ENCODE measurements at places on chromosomes 5 and 9.

GRCh38 chr5:168269937-168270330, 21.5 kb upstream of the WWC1 start:
- DNase-seq, result peak; percentile 28

GRCh38 chr5:143182106-143182505, 221.4 kb downstream of the NR3C1 start:
- DNase-seq, result no peak

- no peak for DNase-seq
Measured at GRCh38 chr5:58852566-58852965, 269.7 kb downstream of the RAB3C start.

GRCh38 chr5:56625541-56625940, 189.8 kb upstream of the MAP3K1 start:
- DNase-seq, result no peak

DNA sequence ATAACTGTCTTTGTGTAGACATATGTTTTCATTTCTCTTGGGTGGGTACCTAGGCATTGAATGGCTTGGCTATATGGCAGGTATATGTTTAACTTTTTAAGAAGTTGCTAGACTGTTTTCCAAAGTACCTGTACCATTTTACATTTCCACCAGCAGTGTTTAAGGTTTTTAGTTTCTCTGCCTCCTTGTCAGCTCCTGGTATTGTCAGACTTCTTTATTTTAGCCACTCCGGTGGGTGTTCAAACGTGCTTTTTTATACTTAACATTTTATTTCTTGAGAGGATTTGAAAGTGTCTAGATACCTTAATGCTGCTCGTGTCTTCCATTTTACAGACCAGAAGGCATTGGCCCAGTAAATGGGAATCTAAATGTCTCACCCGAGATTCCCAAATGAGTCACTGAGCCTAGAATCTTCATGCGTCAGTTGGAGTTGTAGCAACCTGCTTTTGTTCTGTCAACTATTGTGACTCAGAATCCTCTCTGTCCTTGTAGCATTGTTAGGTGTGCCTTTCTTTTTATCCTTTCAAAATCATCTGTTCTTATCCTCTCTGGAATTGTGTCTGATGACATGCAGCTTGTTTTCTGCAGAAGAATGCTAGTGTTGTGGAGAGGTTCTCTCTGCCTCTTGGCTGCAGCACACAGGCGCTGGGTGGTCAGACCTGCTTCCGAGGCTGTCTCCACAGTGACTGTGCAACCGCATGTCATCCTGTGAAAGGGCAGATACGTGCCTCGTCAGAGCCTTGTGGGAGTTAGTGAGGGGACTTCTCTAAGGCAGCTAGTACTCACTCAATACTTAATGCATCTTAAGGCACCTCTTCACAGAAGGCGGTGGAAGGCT, 291.8 kb downstream of the AOPEP start:
- no peak for DNase-seq

GRCh38 chr5:30765227-30765626, 428.3 kb upstream of the CDH6 start:
- no peak for DNase-seq

DNA sequence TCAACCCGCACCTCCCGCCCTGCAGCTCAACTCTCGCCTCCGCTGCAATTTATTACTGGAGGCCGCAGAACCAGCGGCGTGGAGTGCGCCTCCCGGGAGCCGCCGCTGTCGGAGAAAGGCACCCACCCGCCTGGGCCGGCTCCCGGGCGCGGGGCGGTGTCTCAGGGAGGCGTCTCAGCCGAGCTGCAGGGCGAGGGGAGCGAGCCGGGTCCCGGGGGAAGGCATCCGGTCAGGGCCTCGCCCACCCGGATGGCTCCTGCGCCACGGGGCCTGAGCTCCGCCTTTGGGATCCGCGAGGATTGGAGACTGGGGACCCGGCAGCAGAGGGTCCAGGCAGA, 32.9 kb downstream of the TSPAN17 start:
- DNase-seq, result no peak

GRCh38 chr5:174425271-174425963, 299.0 kb upstream of the MSX2 start:
- no peak for DNase-seq

DNA sequence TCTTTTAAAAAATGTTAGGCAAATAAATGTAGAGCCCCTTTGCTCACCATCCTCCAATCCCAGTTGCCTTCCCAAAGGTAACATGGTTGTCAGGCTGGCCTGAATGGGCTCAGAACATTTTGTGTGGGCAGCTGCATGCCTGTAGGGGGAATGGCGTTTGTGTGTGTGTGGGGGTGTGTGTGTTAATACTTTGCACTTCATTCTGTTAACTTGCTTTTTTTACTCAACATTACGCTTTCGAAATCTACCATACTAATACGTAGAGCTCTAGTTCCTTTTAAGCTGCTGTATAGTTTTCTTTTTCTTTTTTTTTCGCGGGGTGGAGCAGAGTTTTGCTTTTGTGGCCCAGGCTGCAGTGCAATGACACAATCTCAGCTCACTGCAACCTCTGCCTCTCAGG, 14.0 kb downstream of the MYOZ3 start:
- DNase-seq, result no peak

DNA sequence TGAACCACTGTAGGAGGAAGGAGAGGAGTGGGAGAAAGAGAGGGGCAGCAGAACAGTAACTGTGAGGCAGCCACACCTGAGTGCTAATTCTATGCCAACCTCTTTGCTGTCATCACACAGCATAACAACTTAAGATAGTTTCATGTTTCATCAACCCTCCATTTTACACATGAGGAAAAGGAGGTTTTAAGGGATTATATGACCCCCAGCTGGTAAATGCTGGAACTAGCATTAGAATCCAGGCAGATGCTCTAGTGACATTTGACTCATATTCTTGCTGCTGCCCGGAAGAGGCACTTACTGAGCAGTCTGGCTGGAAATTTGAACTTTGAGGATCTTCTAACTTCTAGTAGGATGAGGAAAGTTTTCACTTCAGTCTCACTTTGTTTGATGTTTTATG, 24.1 kb upstream of the VLDLR start:
- no peak for DNase-seq

DNA sequence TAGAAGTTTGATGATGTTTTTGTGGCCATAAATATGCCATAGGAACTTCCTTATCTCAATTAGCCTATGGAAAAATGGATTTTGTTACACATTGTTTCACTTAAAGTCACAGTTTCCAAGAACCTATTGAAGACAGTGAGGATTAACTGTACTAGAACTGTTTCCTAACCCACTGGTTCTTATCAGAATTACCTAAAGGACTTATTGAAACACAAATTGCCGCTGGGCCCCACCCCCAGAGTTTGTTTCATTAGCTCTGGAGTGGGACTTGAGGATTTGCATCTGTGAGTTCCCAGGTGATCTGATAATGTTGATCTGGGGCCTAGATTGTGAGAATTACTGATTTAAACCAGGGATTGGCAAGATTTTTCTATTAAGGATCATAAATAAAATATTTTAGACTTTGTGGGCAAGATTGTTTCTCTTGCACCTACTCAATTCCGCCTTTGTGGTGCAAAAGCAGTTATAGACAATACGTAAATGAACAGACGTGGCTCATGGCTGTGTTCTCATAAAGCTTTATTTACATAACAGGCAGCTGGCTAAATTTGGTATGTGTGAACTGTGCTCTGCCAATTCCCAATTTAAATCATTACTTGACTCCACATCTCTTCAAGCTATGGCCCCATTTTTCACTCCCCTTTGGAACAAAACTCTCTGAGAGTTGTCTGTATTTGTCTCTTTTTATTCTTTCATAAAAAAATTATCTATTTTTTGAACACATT, 9.3 kb downstream of the JAK2 start:
- DNase-seq, result no peak

- DNase-seq, result no peak
Measured at GRCh38 chr9:133493428-133493827, 14.5 kb upstream of the SLC2A6 start.

- peak; percentile 19 for DNase-seq
Measured at GRCh38 chr5:123671042-123671441, 159.1 kb downstream of the CSNK1G3 start.

DNA sequence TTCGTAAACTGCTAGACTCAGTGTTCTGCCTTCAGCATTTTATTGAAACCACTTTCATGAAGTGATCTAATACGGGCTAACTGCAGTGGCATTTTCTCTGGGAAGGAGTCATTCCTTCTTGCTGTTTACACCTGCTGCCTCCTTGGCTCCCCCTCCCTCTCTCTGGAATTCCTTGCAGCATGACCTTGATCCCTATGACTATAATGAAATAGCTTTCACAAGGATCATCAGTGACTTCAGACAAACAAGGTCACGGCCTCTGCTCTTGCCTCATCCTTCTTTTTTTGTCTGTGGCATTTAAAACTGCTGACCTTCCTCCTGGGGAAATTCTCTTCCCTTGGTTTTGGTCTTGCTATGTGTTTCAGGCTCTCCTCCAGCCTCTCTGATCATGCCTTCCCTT, 90.2 kb downstream of the ZNF462 start:
- DNase-seq, result no peak

DNA sequence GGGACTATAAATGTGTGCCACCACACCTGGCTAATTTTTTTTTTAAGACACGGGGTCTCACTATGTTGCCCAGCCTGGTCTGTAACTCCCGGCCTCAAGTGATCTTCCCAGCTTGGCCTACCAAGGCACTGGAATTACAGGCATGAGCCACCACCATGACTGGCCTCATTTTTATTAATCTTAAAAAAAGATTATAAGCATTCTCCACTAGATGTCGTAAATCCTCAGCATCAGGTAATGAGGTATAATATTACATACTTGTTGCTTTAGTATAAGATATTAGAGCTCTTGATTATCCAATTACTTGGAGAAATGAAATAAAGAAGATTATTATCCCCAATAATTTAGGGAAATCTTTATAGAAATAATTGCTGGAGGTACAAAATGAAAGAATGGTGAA, 78.2 kb upstream of the HTR1A start:
- no peak for DNase-seq

DNA sequence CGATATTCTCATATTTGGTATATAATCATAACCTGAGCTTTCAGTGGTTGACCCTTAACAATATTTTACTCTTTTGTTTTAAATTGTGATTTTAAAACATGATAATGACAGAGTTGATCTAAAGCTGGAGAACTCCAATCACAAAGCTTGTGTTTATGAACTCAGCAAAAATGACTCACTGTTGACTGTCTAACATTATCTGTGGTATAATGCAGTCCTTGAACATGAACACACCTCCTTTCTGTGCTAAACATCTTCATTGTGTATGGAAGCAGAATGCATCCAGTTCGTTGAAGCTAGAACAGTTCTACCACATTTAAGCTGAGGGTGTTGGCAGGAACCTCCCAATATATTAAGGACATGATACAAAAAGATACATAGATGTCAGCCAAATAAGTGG, 1030.2 kb upstream of the SEMA6A start:
- no peak for DNase-seq

All from NCI-H1694 treated with DMSO at 0.1 percent for 48 hours (cell line).